ENCODE measurements at places on chromosomes 4 and X.
A peak's percentile ranks its signal among the peaks of the same experiment; 100 is the strongest.

GRCh38 chrX:108439961-108440696 is 491 bp downstream of the COL4A5 start:
- peak; percentile 40 for DNase-seq

- no peak for DNase-seq
Observed at GRCh38 chr4:77877771-77878565, 15.3 kb downstream of the MRPL1 start.

- no peak for DNase-seq
Observed at GRCh38 chr4:42197341-42197740, 44.9 kb upstream of the BEND4 start.

DNA sequence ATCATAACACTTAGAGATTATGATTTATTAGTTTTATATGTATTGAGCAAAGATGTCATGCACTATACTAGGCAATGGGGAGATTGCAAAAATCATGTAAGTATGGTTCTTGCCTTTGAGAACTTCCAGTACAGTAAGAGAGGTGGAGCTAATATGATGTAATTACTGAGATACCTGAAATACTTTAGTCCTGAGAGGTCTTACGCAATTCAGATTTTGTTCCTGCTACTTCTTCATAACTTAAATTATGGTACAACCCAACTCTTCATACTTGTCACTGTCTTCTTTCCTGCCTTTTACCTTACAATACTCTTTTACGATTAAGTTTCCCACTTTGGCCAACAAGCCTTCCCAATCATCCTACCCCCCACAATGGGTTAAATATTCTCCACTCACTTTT is 564.2 kb upstream of the PITX2 start:
- DNase-seq = no peak

- DNase-seq = no peak
Observed at GRCh38 chr4:85086721-85087120, 120.2 kb upstream of the WDFY3 start.

DNA sequence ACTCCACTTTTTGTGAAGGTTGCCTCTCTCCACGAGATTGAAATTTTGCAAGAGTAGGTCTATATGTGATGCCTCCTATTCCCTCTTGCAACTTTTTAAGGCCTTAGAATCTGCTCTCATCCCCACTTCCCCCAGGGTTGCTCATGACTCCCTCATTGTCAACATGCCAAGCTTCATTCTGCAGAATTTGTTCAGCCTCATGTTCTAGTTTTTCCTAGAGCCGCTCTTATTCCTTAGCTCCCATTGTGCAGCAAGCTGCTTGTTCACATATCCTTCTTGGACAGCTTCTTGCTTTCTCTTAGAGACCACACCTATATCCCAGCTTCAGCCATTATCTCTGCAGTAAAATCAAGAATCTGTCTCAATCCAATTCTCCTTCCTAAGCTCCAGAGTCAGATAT is 82.4 kb downstream of the CNGA2 start:
- no peak for DNase-seq

GRCh38 chr4:17188547-17189400 is 290.3 kb upstream of the LDB2 start:
- no peak for DNase-seq

DNA sequence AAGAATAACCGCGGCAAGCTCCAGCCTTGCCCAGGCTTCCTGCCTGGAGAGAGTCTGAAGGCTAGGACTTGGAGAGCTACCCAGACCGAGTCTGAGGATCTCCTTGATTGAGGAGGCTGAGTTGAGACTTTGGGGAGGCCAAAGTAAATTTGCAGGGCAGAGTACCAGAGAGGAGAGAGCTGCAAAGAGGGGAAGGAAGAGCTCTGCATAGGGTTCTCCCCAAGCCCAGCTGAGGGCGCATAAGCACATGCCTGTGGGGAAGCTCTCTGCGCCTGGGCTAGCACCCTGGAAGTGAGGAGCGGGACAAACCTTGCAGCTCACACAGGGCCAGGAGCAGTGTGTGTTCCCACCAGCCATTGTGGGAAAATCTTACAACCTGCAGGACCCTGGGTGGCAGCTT is 56.1 kb downstream of the FAM193A start:
- DNase-seq = no peak

- DNase-seq = no peak
Observed at GRCh38 chrX:129939986-129940385, 34.0 kb downstream of the UTP14A start.

All from Right ventricle myocardium superior (tissue), 1 donor.